ENCODE measurements at places on chromosomes 2 and 18.
A peak's percentile ranks its signal among the peaks of the same experiment; 100 is the strongest.

DNA sequence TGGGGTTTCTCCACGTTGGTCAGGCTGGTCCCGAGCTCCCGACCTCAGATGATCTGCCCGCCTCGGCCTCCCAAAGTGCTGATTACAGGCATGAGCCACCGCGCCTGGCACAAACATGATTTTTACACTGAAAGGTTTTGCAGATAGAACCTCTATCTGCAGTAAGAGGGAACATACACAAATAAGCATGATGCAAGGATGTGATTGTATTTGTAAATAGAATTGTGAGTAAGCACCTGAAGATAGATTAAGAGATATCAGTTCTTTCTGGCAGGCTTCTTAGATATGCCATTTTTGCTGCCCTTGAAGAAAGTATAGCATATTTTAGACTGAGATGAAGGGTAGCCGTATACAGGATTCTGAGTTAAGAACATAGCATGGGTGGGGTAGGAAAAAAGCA is 3.6 kb downstream of the COMMD1 start:
- no peak for DNase-seq

GRCh38 chr18:4251873-4252272 is 203.2 kb downstream of the DLGAP1 start:
- no peak for DNase-seq

DNA sequence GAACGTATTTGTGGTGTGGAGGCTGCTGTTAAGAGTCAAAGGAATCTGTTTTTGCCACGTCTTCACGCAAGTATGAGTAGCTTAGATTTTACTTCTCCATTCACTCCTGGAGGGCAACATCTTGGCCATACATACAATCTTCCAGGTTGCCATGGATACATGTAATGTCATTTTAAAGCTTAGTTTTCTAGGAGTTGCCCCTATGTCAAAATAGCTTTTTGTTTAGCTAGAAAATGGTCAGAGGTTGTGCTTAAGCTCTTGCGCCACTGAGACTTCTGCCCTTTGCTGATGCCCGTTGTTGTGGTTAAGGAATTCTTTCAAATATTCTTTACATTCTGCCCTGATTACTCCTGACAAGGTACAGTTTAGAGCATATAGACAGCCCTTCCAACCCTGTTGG is 245.4 kb upstream of the TFPI start:
- DNase-seq = no peak

DNA sequence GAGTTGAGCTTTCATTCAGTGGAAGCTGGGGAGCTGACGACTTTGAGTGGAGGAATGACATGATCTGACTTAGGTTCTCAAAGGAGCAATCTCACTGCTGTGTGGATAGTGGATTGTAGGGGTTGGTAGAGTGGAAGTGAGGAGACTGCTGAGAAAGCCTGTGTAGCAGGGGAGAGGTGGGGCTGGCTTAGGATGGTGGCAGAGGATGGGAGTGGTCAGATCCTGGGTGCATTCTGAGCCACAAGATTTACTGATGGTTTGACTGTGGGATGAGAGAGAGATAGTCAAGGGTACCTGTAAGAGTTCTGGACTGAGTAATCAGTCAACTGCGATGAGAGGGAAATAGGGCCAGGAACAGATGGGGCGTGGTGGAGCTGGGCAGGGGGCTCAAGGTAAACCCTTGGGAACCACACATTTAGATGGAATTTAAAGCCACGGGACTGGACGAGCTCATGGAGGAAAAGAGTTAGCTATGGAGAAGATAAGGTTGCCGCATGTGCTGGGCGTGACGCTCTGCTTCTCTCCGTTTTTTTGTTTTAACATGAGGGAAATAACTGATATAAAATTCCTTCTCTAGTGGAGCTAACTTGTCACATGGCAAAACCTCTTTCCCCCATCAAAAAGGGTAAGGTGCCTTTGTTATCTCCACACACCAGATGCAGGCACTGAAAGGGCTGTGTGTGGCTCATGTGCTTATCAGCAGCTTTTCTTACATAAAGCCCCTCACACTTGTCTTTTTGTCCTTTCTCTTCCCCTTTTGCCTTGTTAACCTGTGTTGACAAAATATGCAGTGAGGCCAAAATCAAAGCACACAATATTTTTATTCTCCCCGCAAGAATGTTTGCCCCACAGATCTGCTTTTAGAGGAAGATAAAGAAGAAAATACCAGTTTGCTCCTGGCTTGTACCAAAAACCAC is 379.8 kb downstream of the TSN start:
- no peak for DNase-seq

- no peak for DNase-seq
Observed at GRCh38 chr18:11488175-11488574, 121.2 kb upstream of the SLC35G4 start.

- DNase-seq = no peak
Observed at GRCh38 chr18:41315134-41315533, 639.9 kb upstream of the PIK3C3 start.

DNA sequence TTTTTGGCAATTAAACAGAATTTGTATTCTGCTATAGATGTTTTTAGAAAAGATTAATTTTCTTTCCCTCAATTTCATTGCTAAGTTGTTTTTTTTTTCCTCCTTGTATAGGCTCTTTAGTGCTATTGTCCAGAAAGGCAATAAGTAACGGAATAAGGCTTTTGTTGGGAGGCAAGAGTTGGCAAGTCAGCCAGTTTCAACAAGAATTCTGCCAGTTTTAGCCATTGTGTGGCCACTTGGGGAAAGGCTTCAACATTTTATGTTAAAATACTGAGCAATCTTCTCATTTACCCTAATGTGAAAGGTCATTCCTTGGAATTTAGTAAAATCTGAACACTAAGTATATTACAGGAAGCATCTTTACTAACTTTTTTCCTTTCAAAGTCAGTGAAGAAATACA is 9.6 kb downstream of the CALCRL start:
- no peak for DNase-seq

- no peak for DNase-seq
Observed at GRCh38 chr2:119228136-119228535, 4.5 kb downstream of the STEAP3 start.

DNA sequence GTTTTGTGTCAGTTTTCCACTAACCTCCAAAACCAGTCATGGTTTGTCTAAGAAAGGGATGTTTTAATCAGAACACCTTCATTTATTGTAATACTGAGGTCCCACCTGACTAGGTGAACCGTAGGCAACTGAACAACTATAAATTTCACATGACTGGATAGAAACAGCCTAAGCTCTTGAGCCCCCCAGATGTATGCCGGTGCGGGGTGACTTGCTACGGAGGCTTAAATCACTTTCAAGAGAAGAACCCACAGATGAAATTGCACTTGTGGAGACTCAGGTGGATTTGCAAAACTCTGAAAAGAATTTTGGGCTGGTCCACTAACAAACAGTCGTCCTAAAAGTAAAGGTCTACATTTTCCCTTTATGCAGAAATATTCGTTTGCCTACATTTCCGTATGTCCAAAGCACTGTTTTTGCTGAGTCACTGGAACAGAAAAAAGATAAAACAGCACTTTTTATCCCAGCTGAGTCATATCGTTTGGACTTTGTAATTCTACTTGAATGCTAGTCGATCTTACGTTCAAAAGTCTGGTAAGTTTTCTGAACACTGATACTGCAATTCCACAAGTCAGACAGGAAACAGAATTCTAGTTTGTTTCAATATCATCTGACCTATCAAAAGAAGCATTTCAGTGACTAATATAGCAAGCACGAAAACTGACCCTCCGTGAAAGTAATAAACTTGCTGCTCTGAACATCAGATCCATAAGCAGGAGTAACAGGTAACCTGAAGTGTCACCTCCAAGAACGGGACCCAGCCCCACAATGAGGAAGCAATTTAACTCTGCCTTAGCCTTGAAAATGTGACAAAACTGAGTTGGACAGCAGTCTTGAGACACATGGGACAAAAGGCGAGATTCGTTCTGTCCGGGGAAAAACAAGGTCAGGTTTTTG is 18.1 kb downstream of the ZNF516 start:
- no peak for DNase-seq

GRCh38 chr2:178163395-178163794 is 30.9 kb upstream of the OSBPL6 start:
- no peak for DNase-seq

GRCh38 chr2:207505728-207506127 is 24.0 kb upstream of the CREB1 start:
- no peak for DNase-seq

DNA sequence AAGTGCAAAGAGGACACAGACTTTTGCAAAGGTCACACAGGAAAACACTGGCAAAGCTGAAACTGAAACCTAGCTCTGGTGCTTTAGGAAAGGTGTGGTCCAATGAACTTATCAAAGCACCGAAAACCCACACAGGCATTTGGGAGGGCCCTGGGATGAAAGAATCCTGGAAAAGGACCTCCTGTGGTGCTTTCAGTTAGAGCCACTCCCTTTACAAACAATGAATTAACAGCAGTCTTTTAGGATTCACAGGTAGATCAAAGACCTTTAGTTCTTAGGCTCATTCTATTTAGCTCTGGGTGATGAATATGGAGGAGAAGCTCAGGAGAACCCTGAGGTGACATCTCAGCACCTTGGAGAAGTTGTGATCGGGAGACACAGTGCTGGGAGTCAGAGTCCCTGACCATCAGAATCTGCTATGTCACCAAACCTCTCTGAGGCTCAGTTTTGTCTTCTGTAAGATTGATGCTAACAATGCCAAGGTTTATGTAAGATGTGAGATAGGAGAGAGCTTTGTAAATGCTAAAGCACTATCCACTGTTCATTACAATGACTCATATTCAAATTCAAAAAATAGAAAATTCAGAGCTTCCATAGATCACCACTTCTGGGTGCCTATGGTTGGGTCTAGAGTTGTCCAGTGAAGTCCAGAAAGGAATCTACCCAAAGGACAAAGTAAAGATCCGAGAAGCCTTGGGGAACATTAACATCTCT is 39.3 kb downstream of the VSNL1 start:
- no peak for DNase-seq

DNA sequence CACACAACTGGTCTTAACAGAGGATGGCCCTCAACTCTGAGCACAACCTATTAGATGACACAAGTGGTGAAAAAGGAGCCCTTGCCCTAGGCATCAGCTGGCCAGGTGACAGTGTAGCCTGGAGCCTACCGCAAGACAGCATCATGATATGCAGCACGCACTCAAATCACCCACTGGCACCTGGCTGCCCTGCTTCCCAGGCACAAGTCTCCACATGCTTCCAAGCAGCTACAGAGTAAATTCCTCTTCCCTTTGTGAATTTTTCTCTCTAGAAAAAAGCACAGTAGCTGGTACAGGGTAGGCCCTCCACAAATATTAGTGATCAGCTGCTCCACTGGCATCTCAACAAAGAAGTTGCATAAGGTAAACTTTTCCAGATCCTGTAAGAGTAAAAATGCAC is 6.0 kb downstream of the FBXO15 start:
- no peak for DNase-seq

GRCh38 chr2:202361108-202361507 is 15.0 kb upstream of the BMPR2 start:
- DNase-seq = no peak

- no peak for DNase-seq
Observed at GRCh38 chr2:130823171-130823885, 13.4 kb upstream of the ARHGEF4 start.

DNA sequence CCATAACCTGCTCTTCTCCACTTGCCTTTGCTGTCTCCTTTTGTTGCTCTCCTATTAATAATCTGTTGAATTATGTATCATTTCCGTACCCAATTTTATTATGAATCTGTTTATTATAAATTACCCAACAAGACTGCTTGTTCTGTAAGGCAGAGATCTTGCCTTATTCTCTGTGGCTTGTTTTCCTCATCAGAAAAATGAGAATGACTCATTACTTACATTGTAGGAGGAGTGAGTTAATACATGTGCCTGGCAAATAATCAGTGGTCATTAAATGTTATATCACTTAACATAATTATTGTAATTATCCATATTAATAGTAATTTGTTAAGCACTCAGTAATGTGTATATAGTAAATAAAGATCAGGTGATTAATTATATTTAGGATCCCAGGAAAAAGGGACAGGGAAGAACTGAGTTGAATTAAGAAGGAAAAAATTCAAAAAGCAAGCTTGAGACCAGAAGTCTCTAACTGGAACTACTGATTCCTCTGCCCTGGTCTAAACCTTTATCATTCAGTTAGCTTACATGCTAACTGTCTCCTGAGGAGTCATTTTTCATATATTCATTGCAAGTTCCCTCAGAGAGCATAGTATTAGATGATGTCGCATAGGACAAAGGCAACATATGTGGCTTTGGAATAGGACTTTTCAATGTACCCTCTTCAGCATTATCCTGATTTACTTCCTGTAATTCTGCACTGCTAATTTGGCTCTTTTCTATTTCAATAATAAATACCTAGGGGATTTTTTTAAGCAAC is 335.7 kb downstream of the GALNT13 start:
- no peak for DNase-seq

- DNase-seq = peak; percentile 41
Observed at GRCh38 chr2:15539999-15540398, 21.1 kb downstream of the NBAS start.

Data from GM13976 (cell line).